ENCODE measurements at places on chromosomes 1 and 21.
A peak's percentile ranks its signal among the peaks of the same experiment; 100 is the strongest.

DNA sequence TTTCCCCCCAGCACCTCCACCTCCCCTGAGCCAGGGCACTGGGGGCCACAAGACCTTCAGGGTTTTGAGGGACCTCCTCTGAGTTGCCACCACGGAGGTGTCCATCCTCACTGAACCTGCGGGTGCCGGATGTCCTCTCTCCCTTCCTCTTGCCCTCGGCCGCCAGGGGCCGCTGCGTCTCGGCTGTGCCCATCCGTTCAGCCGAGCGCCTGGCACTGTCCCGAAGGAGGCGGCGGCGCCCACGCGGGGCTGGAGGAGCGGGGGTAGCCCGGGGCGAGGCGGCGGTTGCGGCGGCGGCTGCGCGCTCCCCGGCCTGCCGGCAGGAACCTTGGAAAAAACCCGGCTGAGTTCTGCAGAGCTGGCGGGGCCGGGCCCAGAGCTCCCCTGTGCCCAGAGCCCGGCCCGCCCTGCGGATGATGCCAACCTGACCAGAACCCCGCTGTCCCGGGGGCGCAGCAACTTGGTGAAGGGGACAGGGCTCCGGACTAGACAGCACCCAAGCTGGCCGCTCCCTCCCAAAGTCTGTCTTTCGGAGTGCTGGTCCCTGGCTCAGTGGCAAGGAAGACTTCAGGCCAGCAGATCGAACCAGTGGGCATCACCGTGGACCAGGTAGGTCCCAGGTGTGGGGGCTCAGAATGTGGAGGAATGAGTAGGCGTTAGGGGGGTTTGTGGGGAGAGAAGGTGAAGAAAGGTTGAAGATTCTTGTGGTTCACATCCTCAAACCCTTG lies 3.7 kb upstream of the PPM1J start:
- DNase-seq: peak; percentile 89
- peak overlapping the region; percentile 49 for H3K4me3 ChIP-seq
- no peak overlapping the region for H3K27ac ChIP-seq
- H3K27me3 ChIP-seq: no peaks in the 10 kb centered on the region

DNA sequence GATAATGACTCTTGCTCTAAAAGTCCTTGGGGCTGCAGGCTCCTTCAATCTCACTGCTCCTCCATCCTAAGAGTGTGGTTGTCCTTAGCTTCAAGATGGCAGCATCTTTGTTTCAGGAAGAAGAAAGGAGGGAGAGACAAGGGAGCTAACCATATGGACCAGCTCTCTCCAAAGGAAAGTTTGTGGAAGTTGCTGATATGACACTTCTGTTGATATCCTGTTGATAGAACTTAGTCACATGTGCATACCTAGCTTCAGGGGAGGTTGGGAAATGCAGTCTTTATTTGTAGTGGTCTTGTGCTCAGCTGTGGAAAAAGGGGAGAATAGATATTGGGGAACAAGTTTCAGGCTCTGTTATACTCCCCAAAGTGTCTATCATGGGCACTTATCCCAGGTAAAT lies 186.9 kb downstream of the GIPC2 start:
- H3K27ac ChIP-seq: no peak overlapping the region
- no peak overlapping the region for H3K4me3 ChIP-seq
- H3K4me1 ChIP-seq: no peaks in the 10 kb centered on the region

DNA sequence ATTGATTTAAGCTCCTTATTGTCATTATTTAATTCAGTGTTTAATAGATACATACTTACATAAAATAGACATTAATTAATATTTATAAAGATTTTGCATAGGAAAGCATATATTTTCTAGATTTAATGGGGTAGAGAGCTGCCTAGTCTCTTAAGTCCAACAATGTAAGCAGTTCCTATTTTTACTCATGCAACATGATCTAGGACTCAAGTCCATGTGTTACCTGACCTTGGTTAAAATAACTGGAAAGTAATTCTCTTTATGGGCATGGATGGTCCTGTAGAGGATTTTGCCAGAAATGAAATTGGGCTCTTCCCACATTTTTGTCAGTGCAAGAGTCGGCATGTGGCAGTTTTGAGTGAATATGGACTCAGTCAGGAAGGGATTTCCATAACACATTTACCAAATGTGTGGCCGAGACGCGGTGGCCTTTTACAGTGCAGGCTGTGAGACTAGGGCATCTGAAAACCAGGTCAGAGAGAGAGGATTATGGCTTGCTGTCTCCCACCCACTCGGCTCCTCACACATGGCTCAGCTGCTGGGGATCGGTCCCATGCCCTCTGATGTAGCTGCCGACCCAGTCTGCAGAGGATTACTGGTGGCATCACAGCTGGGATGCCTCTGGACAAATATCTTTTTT lies 6.2 kb upstream of the KIF1B start:
- no peak for DNase-seq
- no peaks in the 10 kb centered on the region for H3K4me1 ChIP-seq
- no peaks in the 10 kb centered on the region for H3K27me3 ChIP-seq
- no peak overlapping the region for H3K27ac ChIP-seq
- no peaks in the 10 kb centered on the region for H3K36me3 ChIP-seq

- peak; percentile 40 for DNase-seq
- H3K4me1 ChIP-seq: no peaks in the 10 kb centered on the region
- H3K36me3 ChIP-seq: no peaks in the 10 kb centered on the region
- H3K4me3 ChIP-seq: no peak overlapping the region
- H3K27ac ChIP-seq: no peak overlapping the region
Observed at GRCh38 chr1:165408518-165408917, 36.4 kb downstream of the RXRG start.

DNA sequence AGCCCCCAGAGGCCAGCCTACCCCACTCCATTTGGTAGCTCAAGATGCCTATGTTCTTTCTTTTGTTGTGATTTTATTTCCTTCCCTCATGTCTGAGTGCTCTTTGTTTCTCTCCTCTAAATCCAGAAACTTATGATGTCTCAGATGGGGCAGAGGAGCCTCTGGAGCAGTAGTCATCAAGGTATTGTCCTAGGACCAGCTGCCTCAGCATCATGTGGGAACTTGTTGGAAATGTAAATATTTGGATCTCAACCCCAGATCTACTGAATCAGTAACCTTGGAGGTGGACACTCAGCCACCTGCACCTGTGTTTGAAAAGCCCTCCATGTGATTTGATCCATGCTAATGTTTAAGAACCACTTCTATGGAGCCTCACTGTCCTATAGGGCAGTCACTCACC lies 593.1 kb upstream of the PLXNA2 start:
- no peaks in the 10 kb centered on the region for H3K36me3 ChIP-seq
- no peak for DNase-seq
- no peaks in the 10 kb centered on the region for H3K4me1 ChIP-seq
- no peaks in the 10 kb centered on the region for H3K27me3 ChIP-seq
- H3K27ac ChIP-seq: no peak overlapping the region

DNA sequence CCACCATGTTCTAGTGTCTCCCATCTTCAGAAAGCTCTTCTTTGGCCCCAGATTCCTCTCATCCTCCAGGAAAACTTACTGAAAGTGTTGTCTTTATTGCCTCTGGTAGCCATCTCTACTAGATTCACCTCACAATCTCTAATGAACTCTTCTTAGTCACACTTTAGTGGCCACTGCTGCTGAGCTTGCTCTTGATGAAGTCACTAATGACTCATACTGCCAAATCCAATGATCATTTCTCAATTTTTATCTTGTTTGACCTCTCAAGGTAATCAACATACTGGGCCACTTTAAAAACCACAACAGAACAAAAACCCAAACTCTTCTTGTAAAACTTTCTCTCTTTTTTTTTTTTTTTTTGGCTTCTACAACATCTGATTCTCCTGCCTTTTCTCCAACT lies 196.4 kb downstream of the LHX8 start:
- no peaks in the 10 kb centered on the region for H3K36me3 ChIP-seq
- H3K27ac ChIP-seq: no peak overlapping the region
- no peaks in the 10 kb centered on the region for H3K27me3 ChIP-seq
- H3K4me3 ChIP-seq: no peak overlapping the region

GRCh38 chr1:83626603-83627002 lies 372.3 kb downstream of the TTLL7 start:
- no peaks in the 10 kb centered on the region for H3K36me3 ChIP-seq
- H3K27ac ChIP-seq: no peak overlapping the region
- no peaks in the 10 kb centered on the region for H3K27me3 ChIP-seq
- H3K4me3 ChIP-seq: no peak overlapping the region
- no peaks in the 10 kb centered on the region for H3K4me1 ChIP-seq

GRCh38 chr1:42047508-42047880 lies 105.7 kb upstream of the GUCA2B start:
- DNase-seq: no peak
- H3K27ac ChIP-seq: no peak overlapping the region
- H3K4me3 ChIP-seq: no peak overlapping the region
- H3K36me3 ChIP-seq: no peaks in the 10 kb centered on the region
- H3K27me3 ChIP-seq: no peaks in the 10 kb centered on the region
- no peaks in the 10 kb centered on the region for H3K4me1 ChIP-seq

- H3K36me3 ChIP-seq: peaks cover 9% of the 10 kb centered on the region
- H3K27ac ChIP-seq: no peak overlapping the region
- H3K27me3 ChIP-seq: no peaks in the 10 kb centered on the region
- H3K4me1 ChIP-seq: peaks cover 7% of the 10 kb centered on the region
- DNase-seq: no peak
- peak overlapping the region; percentile 89 for H3K4me3 ChIP-seq
Observed at GRCh38 chr1:9179463-9180110, 50.7 kb upstream of the GPR157 start.

- H3K27ac ChIP-seq: no peak overlapping the region
- H3K4me3 ChIP-seq: no peak overlapping the region
- no peaks in the 10 kb centered on the region for H3K27me3 ChIP-seq
- no peaks in the 10 kb centered on the region for H3K36me3 ChIP-seq
- no peak for DNase-seq
Observed at GRCh38 chr1:50275566-50275965, 147.7 kb downstream of the DMRTA2 start.

DNA sequence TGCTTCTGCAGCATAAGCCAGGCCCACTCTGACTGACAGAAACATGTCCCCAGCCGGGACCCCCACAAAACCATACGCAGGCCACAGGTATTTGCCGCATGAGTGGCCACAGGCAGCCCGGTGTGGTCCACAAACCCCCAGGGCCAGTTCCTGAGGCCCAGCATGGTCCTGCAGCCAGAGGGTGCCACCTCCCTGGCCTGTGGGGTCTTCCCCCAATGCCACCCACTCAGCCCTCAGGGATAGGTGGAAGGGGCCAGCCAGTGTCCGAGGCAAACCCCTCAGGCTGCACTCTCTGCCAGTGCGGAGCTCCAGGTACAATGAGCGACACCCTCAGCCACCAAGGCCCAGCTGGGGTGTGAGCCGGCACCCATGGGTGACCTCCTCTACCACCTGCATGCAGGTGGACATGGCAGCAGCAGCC lies 43.5 kb downstream of the UBE2G2 start:
- no peak overlapping the region for H3K27ac ChIP-seq
- H3K4me3 ChIP-seq: no peak overlapping the region
- H3K4me1 ChIP-seq: no peaks in the 10 kb centered on the region
- DNase-seq: no peak

DNA sequence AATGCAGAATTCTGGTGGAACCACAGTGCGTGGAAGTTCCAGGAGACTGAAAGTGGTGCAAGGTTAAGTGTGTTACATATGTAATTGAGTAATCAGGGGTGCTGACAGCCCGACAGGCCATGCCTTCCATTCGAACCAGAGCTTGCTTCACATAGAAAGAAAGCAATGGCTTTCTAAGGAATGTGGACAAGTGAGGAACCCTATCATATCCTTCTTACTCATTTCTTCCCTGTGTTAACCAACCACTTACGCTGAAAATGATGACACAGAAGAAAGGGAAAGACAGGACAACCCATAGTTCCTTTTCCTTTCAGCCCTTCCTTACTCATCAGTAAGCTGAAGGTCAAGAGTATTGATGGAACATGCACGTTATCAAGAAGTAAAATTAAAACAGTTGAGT lies 48.1 kb upstream of the KCNA3 start:
- H3K27me3 ChIP-seq: no peaks in the 10 kb centered on the region
- no peak for DNase-seq
- H3K4me1 ChIP-seq: no peaks in the 10 kb centered on the region
- no peak overlapping the region for H3K27ac ChIP-seq
- H3K36me3 ChIP-seq: no peaks in the 10 kb centered on the region
- no peak overlapping the region for H3K4me3 ChIP-seq

- no peaks in the 10 kb centered on the region for H3K36me3 ChIP-seq
- no peak overlapping the region for H3K27ac ChIP-seq
- H3K27me3 ChIP-seq: no peaks in the 10 kb centered on the region
- no peak overlapping the region for H3K4me3 ChIP-seq
Observed at GRCh38 chr21:32186804-32187203, 92.0 kb downstream of the MIS18A start.

- H3K4me1 ChIP-seq: no peaks in the 10 kb centered on the region
- no peak overlapping the region for H3K4me3 ChIP-seq
- H3K27ac ChIP-seq: no peak overlapping the region
- DNase-seq: no peak
- no peaks in the 10 kb centered on the region for H3K27me3 ChIP-seq
- no peaks in the 10 kb centered on the region for H3K36me3 ChIP-seq
Observed at GRCh38 chr1:29456685-29457435, 220.5 kb downstream of the PTPRU start.

DNA sequence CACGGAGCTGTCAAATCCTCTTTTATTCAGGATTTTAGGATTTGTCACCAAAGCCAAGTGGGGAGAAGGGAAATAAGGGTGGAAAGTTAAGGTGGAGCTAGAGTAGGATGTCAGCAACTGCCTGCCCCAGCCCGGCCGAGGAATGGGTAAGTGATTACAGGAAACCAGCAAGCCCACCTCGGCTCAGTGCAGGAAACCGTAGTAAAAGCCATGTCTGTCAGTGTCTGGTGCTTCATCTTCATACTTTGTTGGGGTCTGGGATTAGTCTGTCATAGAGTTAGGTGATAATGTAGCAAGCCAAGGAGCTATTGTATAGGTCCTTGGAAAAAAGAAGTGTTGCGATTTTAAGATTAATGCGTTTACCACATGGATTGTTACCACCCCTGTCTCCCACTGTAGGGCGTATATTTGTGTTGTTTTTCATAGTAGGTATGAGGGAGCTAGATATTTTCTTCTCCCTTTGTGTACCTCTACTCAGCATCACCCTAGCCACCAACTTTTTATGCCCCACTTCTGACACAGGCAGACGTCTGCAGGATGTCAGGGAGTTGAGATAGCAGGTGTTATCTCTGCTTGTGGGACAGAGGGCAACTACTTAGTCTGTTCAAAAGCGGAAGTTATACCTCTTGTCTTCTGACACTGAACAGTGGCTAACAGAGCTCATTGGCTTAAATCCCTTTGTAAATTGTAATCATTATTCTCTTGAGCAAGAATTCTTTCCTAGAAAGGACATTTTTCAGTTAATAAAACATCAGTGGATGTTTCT lies 253.7 kb downstream of the HHAT start:
- DNase-seq: no peak
- H3K4me3 ChIP-seq: no peak overlapping the region
- no peaks in the 10 kb centered on the region for H3K36me3 ChIP-seq
- no peaks in the 10 kb centered on the region for H3K4me1 ChIP-seq
- no peak overlapping the region for H3K27ac ChIP-seq

GRCh38 chr1:32919811-32920733 lies 18.9 kb upstream of the TMEM54 start:
- no peaks in the 10 kb centered on the region for H3K27me3 ChIP-seq
- H3K27ac ChIP-seq: no peak overlapping the region
- no peak for DNase-seq
- H3K4me1 ChIP-seq: no peaks in the 10 kb centered on the region
- H3K36me3 ChIP-seq: no peaks in the 10 kb centered on the region

GRCh38 chr1:172137703-172138454 lies 282.6 kb upstream of the C1orf105 start:
- H3K36me3 ChIP-seq: no peaks in the 10 kb centered on the region
- H3K4me1 ChIP-seq: no peaks in the 10 kb centered on the region
- H3K4me3 ChIP-seq: peak overlapping the region; percentile 85

Measured in ascending aorta (tissue), 2 donors.